ENCODE measurements at places on chromosomes 6 and 20. TPM values are rescaled to one million over a fixed set of nuclear protein-coding genes. Genes with fewer than 3 reads are reported as not detected.

LINC00237 gene
- not detected for total RNA-seq

POU5F1 gene
- 1.3 TPM for total RNA-seq

LY6G6C gene
- total RNA-seq: not detected

IFT52 gene
- 38.8 TPM for total RNA-seq

PABPC1L gene
- total RNA-seq: 9.9 TPM

PXDC1 gene
- total RNA-seq: 61.8 TPM

CSNK2A1 gene
- 156 TPM for total RNA-seq

OR2J3 gene
- not detected for total RNA-seq

HFE gene
- total RNA-seq: 20.3 TPM

IL17A gene
- not detected for total RNA-seq

ATP6V1G2 gene
- 4.3 TPM for total RNA-seq

RFX6 gene
- not detected for total RNA-seq

SLC22A16 gene
- not detected for total RNA-seq

EYA2 gene
- 0.03 TPM for total RNA-seq

RNF144B gene
- 2.7 TPM for total RNA-seq

RBPJL gene
- not detected for total RNA-seq

MYL9 gene
- total RNA-seq: 54.0 TPM

HUS1B gene
- 1.3 TPM for total RNA-seq

CDH4 gene
- total RNA-seq: 0.10 TPM

NFATC2 gene
- total RNA-seq: 0.30 TPM

GNMT gene
- 0.13 TPM for total RNA-seq

KCNK5 gene
- total RNA-seq: 0.03 TPM

ZSCAN16 gene
- total RNA-seq: 2.2 TPM

HLA-DMB gene
- 0.07 TPM for total RNA-seq

LAMA4 gene
- 518 TPM for total RNA-seq

FLRT3 gene
- 0.52 TPM for total RNA-seq

CYB5R4 gene
- total RNA-seq: 4.2 TPM

PHACTR1 gene
- total RNA-seq: 1.6 TPM

PSMB8 gene
- 33.5 TPM for total RNA-seq

BPIFB1 gene
- 0.07 TPM for total RNA-seq

SLC17A3 gene
- not detected for total RNA-seq

RBL1 gene
- 5.5 TPM for total RNA-seq

NHLRC1 gene
- 2.6 TPM for total RNA-seq

PLCB4 gene
- 6.9 TPM for total RNA-seq

MICB gene
- 15.8 TPM for total RNA-seq

Measured in smooth muscle cell of the pulmonary artery (primary cell).